ENCODE measurements at places on chromosomes 2 and 18.
A peak's percentile ranks its signal among the peaks of the same experiment; 100 is the strongest.

- no peak for DNase-seq
Measured at GRCh38 chr2:85872536-85873161, 16.1 kb downstream of the ST3GAL5 start.

DNA sequence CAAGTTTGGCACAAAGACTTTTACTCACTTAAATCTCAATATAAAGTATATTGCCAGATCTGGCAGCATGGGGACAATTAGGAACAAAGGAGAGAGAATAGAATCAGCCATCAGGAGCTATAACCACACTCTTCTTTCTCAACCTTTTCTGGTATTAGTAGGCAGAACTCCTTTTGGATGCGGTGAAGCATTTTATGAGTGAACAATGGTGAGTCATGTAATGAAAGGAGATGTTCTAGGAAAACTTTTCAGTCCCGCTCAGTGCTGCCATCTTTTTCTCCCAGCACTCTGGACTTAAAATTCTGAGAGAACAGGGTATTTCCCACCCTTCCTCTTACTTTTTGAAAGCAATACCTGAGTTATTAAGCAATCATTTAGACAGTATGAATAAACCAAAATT is 32.2 kb downstream of the PLEKHA3 start:
- no peak for DNase-seq

DNA sequence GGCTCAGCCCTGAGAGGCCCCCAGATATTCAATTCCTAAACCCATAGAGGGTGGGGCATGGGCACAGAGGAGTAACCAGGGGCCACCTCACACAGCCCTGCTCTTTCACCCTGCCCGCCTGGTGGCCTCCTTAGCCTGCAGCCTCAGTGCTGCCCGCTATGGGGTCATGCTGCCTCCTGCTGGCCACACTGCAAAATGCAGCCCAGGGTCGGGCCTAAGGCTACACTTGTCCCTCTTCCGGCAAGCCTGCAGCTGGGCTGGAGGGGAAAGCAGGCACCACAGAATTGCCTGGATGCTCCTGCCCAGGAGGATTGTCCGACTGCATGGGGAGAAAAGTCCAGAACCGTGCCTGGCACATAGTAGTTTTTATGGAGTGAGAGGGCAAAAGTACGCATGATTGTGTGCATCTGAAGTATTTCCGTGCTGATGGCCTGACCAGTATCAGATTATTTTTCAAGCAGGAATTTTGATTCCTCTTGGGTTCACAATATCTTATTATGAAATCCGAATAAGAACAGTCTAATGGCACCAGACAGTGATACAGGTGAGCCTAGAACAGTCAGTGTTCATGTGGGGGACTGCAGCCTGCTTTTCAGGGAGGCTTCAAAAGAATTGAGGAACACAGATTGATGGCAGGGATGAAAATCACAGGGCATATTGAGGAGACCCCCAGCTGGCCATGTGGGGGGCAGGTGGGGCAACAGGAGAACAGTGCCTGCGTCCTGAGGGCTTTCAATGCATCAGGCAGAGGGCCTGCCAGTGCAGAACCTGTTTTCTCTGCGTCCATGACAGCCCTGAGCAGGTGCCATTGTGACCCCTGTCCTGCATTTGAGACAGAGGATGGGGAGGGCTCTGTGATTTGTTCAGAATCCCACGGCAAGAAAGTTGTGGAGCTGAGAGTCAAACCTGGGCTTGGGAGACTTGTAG is 51.2 kb upstream of the ALPP start:
- DNase-seq, result peak; percentile 67

DNA sequence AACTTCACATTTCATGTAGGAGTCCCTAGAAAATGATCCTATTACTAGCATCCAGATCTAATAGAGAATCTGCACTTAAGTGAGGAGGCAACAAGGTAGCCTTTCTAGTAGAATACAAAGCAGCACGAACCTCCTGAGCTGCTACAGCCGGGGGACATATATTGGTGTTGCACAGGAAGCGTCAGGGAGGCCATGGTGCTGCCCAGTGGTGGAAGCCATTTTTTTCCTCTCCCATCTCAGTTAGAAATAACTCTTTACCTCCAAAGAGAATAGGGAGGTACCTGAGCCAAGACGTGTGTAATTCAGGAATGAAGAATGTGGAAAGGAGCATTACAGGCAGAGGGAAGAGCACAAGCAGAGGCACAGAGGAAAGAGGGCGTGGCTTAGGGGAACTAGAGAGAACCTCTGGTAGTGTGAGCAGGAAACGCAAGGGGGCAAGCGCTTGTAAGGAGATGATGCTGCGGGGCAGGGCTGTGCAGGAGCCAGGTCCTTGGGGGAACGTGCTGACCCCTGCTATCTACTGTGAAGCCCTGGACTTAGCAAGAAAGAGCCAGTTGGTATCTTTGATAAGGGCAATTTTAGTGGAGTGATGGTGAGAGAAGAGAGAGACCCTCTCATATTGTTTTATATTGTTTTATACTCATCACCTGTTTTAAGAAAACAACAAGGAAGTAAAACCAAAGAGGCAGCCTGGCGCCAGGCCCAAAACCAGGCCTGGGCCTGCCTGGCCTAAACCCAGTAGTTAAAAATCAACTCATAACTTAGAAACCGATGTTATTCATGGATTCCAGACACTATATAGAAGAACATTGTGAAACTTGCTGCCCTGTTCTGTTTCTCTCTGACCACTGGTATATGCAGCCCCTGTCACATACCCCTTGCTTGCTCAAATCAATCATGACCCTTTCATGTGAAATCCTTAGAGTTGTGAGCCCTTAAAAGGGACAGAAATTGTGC is 50.0 kb upstream of the TTC39C start:
- DNase-seq, result peak; percentile 51

DNA sequence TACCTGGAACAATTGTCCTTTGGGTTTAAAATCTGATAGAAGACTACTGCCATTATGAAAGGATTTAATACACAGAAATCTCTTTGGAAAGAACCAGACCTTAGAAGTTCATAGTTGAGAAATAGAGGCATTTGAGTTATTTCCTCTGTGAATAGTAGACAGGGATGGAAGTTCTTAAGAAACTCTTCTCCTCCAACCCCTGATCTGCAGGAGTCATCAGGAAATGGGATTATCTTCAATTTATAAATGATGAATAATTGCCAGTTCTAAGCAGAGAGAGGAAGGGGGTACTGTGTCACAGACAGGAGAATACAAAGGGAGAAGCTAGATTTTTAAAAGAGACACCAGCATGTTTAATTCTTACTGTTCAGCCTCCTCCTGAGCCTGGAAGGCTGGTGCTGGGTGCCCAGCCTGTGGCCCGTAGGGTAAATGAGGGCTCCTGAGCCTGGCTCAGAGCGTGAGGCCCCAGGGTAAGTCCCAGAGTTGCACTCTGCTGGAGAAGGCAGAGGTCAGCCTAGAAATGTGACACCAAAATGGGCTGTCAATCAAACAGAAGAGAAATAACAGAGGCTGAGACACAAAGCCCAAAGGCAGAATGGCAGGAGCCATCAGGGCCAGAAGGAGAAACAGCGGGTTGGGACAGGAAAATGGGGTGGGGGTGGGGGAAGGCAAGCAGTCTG is 58.2 kb upstream of the PKDCC start:
- DNase-seq, result no peak

DNA sequence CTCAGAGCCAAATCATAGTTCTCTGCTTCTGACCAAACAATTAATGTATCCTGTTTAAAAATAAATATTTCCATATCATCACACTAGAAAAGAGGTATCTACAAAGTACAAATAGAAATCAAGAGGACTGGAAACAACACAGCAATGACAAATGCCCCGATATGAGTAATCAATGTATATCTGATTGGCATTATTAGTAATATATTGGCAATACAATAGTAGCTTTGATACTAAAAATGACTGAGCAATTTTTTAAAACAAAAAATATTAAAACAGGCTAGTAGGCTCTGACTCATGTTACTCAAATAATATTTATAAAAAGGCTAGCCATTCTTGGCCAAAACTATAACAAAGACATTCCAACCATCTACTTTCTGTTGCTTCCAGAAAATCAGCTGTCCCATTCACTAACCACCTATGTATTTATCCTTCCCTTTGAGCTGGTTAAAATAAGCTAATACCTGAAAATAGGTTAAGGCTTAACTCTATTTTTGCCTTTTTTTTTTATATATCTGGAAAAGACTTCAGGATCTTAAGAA is 13.3 kb downstream of the PPP4R3B start:
- DNase-seq, result no peak

GRCh38 chr18:31399306-31400032 is 22.9 kb downstream of the DSG4 start:
- no peak for DNase-seq

GRCh38 chr2:237546040-237546875 is 20.1 kb upstream of the PRLH start:
- no peak for DNase-seq

DNA sequence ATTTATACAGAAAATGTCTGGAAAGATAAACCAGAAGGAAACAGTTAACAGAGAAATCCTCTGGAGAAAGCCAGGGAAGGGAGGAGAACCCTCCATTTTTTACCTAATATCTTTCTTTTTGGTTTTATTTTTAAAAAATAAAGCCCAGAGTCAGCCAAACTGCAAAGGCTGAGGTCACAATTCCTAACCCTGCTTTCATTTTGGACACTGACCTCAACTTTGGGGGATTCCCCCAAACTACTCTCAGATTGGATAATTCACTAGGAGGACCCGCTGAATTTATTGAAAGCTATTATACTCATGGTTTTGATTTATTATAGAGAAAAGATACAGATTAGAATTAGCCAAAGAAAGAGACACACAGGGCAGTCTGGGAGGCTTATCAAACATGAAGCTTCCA is 93.3 kb upstream of the SP3 start:
- DNase-seq, result no peak

DNA sequence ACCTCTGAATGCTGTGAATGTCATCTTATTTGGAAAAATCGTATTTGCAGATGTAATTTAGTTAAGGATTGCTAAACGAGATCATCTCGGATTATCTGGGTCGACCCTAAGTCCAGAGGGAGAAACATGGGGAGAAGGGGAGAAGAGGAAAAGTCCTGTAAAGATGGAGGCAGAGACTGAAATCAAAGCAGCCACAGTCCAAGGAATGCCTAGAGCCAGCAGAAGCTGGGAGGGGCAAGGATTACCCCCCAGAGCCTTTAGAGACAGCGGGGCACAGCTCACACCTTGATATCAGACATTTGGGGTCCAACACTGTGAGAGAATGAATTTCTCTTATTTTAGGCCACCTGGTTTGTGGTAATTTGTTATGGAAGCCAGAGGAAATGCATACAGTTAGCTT is 104.9 kb upstream of the YPEL5 start:
- DNase-seq, result no peak

DNA sequence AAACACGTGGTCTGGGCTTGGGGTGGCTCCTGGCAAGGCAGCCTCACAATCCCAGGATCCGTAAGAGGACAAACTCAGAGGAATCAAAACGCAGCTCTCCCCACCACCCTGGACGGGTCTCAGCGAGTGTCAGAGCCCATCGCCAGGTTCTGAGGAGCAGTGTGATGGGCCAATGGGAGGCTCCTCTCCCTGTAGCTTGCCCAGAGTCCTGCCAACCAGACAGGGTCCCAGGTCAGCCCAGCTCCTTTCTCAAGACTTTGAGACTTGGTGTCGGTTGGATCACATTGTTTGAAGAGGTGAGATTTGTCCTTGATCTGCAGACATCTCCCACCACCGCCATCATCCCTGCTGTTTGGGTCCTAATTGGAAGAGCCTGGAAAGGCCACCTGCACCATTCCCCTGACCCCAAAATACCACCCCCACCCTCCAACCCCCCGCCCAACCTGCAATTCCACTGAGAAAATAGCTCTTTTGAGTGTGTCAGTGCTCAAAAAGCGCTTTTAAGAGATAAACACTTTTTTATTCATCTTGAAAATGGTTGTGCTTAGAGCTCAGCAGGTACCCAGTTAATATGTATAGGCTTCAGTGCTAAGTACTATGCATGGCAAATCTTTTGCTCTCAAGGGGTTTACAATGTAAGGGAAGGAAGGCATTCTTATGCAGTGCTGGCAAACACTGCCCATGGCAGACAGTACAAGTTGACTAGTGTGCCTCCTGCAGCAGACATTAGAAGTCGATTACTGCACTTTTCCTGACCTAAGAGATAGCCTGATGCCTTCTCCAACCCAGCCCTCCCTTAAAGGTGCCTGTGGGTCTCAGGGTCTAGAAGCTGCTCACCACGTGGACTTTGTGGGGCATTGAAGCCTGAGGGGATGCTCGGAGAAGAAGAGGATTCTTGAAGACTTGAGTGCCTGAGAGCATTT is 50.6 kb downstream of the GLI2 start:
- no peak for DNase-seq

GRCh38 chr2:102544182-102544581 is 71.2 kb downstream of the SLC9A4 start:
- DNase-seq, result no peak

DNA sequence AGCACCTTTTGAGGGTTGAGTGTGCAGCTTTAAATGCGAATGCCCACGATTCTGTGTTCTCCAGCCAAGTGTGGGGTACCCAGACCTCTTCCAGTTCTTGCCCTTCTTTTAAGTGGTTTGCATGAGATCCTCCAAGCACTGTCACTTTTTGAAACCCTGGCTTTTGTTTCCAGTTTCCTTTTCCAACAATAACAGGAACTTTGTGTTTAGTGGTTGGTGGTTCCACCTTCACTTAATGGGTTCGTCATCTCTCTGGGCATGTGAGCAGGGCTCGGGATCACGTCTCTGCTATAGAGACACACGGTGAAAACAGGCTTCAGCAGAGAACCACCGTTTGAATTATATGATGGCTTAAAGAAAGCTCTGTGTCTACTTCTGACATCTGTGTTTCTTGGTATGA is 197.6 kb downstream of the LDLRAD4 start:
- no peak for DNase-seq

GRCh38 chr2:138209009-138209408 is 244.7 kb downstream of the HNMT start:
- DNase-seq, result no peak

GRCh38 chr2:241270531-241270930 is 44.9 kb downstream of the HDLBP start:
- DNase-seq, result no peak

DNA sequence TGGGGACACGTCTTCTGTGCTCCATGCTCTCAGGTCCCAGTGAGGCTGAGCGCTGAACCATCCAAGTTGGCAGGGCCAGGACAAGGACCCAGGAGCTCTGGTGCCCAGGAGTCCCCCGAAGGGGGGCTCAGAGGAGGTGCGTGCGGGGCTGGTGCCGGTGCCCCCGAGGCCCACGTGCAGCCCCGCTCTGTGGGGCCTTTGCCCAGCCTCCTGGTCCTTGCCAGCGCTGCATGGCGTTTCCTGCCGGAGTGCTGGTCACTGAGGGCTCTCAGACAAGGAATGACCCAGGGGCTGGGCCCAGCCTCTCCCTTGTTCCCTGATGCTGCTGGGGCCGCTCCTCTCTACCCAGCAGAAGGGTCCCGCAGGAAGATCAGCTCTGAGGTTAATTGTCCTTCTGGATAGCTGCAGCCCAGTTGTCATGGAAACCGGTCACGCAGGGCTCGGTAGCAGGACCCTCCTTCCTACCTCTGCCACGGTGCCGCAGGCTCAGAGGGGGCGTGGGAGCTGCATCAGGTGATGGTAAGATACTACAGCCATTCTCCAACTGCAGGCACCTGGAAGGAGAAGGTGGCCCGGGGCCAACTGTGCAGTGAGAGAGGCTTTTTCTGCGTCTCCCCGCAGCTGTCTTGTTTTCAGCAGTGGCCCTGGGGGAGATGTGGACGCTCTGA is 64.5 kb downstream of the RRM2 start:
- no peak for DNase-seq

GRCh38 chr2:33160191-33160590 is 213.4 kb downstream of the LTBP1 start:
- no peak for DNase-seq
